ENCODE measurements at places on chromosomes 4 and X.
A peak's percentile ranks its signal among the peaks of the same experiment; 100 is the strongest.

DNA sequence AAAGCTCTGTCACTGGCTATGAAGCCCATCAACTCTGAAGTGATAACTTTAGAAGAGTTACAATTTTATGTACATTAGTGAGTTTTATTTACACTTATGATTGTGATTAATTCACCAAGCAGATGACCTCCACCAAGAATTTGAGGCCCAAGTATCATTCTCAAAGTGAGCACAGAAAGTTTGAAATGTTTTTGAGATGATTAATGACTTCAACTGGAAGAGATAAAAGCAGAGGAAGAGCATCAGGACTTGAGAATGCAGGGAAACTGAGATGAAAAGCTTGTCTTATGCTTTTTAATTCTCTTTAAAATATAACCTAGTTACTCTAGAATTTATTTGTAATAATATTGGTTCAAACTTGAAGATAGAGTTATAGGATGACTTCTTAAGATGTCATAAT lies 112.8 kb upstream of the H2AZ1 start:
- DNase-seq = no peak

DNA sequence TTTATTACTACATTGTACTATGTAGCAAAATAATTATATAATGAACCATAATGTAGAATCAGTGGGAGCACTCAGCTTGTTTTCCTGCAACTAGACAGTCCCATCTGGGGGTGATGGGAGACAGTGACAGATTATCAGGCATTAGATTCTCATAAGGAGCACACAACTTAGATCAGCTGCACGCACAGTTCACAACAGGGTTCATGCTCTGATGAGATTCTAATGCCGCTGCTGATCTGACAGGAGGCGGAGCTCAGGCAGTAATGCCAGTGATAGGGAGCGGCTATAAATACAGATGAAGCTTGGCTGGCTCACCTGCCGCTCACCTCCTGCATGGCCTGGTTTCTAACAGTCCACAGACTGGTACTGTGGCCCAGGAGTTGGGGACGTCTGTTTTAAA lies 199.2 kb downstream of the MAB21L2 start:
- DNase-seq = no peak

GRCh38 chrX:116239944-116240840 lies 69.6 kb downstream of the AGTR2 start:
- DNase-seq = no peak

- DNase-seq = no peak
Measured at GRCh38 chr4:152708796-152709195, 29.0 kb upstream of the TMEM154 start.

DNA sequence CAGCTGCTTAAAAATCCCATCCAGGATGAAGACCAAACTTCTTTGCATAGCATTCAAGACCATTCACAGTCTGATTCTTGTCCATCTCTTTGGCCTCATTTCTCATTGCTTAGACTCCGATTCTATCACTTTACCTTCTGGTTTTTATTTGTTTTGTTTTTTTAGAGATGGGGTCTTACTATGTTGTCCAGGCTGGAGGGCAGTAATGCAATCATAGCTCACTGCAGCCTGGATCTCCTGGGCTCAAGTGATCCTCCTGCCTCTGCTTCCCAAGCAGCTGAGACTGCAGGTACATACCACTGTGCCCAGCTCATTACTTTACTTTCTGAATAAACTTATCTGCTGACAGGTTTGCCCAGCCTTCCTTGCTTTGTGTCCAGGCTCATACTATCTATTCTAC lies 152.8 kb downstream of the TMEM164 start:
- no peak for DNase-seq

- no peak for DNase-seq
Measured at GRCh38 chr4:145665773-145666172, 14.2 kb upstream of the C4orf51 start.

GRCh38 chr4:97498875-97499274 lies 644.4 kb downstream of the STPG2 start:
- DNase-seq = no peak

GRCh38 chr4:7013175-7013574 lies 30.0 kb upstream of the TADA2B start:
- no peak for DNase-seq

DNA sequence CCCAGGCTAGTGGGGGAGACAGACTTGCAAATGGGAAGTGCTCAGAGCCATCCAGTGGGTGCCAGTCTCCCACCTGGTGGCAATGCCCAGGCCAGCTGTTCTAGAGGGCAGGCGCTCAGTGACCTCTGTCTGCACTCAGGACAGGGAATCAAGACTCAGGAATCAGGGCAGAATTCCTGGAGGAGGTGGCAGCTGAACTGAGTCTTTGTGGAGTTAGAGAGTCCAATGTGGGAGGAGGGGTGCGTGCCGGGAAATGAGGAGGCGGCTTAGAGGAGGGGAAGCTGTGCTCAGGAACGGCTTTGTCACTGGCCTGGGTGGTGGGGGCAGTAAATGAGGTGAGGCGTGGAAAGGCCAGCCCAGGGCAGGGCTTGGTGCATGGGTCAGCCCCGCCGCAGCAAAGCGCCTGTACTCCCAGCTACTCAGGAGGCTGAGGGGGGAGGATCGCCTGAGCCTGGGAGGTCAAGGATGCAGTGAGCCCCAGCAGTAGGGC lies 31.3 kb upstream of the SORCS2 start:
- no peak for DNase-seq

GRCh38 chr4:178696515-178696914 lies 1254.3 kb upstream of the AGA start:
- no peak for DNase-seq

- no peak for DNase-seq
Measured at GRCh38 chr4:159433337-159433736, 330.5 kb downstream of the RAPGEF2 start.

DNA sequence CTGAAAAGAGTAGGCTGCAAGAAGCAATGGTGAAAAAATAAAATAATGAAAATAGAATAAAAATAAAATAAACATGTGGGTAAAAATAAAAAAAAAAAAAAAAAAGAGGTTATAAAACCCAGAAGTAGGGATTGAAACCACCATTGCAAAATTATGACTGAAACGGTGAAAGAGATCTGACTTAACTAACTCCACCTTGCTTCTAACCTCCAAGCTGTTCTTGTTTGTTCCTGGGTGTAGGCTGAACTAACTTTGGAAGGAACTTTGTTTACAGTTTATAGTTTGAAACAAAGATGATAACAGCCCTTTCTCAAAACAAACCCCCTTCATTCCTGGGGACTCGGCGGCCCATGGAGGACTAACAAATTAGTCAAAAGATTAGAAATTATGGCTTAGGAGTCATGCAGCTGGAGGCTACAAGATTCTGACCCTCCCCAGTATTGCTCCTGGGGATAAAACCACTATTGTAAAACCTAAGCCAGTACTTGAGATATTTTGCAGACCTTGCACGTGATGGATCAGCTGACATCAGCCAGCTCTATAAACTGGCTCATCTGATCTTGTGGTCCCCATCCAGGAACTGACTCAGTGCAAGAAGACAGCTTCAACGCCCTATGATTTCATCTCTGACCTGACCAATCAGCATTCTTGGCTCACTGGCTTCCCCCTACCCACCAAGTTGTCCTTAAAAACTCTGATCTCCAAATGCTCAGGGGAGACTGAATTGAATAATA lies 30.4 kb downstream of the DDX60L start:
- peak; percentile 40 for DNase-seq

DNA sequence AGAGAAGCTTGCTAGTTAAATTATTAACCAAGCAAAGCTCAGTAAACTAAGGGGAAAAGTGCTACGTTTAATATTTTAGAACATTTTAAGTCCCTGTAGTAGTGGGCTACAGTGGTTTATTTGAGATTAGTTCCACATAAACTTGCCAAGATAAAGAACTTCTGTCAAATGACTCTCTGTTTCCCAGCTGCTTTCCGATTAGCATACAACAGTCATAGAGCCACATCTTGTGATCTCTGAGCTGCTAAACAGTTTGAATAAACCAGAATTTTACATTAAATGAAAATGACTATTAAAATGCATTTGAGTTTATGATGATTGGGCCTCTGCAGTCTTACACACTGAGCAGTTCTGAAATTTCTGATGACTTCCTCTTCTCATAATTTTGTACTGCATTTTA lies 568.5 kb downstream of the IQCM start:
- DNase-seq = no peak

- DNase-seq = no peak
Measured at GRCh38 chrX:45760187-45760742, 559.6 kb upstream of the DIPK2B start.

DNA sequence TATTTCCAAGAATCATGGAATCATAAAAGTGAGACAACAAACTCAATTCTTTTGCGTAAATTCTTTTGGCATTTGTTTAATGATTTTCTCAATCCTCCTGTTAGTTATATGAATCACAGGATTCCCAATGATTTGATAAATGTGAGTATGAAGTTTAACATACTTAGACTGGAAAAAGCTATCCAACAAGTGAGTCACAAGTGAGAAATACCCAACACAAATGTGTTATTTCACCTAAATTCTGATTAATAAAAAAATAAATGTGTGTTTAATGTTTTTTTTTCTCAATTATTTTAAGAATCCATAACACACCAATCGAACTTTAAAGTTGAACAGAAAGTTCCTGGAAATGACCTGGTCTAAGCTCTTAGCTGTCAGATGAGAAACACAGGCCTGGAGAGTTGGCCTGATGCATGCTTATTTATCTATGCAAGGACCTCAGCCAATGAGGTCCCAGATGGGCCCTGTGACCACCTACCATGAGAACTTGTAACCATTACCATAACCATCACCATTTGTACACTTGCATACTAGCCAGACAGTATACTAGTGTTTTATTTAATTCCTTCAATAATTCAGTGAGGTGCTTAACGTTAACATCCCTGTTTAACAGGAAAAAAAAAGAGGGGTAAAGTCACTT lies 386.7 kb downstream of the SPRY1 start:
- DNase-seq = no peak

- DNase-seq = no peak
Measured at GRCh38 chrX:3678328-3678727, 35.1 kb downstream of the PRKX start.

DNA sequence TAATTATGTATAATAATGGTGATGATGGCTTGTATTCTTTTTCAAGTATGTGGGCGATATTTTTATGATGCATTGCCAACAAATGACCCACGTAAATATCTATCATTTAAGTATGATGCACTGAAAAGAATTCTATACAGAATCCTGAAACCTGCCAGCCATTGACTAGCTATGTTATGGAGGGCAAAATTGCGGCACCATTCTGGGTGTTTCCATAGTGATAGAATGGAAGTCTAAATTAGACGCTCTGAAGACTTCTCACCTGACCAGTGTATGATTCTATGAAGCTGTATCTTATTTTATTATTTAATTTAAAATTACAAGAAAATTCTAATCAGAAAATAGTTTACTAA lies 677 bp upstream of the CENPC start:
- no peak for DNase-seq

DNA sequence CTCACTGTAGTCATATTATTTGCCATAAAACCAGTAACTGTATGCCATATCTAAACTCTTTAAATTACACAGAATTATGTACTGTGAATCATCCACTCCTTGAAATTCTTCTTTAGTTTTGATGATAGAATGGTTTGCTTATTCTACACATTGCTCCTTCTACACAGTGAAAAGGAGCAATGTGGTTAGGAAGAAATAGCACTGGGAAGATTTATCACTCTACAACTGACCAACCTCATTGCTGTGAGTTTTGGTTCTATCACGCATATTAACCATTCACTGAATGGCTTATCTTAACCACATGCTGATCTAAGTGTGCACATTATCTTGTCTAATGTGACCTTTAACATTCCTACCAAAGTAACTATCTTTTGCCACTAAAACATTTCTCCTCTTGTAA lies 415.7 kb upstream of the NDST4 start:
- DNase-seq = no peak

- DNase-seq = no peak
Measured at GRCh38 chrX:154785716-154786115, 19.6 kb downstream of the MPP1 start.

DNA sequence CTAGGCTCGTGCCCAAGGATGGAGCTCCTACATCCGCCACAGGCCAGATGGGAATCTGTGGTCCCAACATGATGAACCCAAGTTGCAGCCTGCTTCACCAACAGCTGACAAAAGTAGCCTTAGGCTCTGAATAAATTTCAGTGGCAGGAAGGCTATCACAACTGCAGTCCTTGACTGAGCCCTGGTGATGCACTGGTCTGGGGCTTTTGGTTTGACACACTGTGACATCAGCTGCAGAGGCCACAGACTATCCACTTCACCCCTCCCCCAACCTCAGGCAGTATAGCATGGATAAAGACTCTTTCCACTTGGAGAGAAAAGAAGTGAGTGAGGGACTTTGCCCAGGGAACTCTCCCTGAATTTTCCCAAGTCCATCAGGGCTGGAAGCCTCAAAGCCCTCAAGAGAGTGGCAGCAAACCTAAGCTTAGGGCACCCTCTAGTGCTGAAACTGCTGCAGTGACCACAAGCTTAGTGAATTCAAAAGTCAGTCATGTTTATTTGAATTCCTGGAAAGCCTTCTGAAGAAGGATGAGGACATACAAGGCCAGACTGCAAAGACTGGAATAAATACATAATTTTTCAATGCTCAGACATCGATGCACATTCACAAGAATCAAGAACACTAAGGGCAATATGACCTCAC lies 135.0 kb upstream of the TENT5D start:
- no peak for DNase-seq

DNA sequence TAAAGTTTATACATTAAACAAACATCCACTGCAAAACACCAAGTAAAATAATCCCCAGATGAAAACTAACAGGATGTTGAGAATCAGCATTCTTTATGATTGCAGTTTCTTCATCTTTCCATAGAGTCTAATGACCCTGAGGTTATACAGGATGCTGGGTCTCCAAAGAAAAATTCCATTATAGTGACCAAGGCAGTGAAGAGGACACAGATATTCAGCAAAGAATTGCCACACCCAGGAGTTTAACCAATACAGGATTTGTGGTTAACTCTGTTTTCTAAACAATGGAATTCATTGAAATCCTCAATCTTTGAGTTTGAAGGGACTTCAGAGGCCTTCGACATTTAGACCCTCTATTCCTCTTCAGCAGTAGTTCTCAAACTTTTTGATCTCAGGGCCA lies 76.2 kb upstream of the ESX1 start:
- DNase-seq = no peak

- DNase-seq = no peak
Measured at GRCh38 chr4:110032603-110033002, 119.9 kb downstream of the EGF start.

DNA sequence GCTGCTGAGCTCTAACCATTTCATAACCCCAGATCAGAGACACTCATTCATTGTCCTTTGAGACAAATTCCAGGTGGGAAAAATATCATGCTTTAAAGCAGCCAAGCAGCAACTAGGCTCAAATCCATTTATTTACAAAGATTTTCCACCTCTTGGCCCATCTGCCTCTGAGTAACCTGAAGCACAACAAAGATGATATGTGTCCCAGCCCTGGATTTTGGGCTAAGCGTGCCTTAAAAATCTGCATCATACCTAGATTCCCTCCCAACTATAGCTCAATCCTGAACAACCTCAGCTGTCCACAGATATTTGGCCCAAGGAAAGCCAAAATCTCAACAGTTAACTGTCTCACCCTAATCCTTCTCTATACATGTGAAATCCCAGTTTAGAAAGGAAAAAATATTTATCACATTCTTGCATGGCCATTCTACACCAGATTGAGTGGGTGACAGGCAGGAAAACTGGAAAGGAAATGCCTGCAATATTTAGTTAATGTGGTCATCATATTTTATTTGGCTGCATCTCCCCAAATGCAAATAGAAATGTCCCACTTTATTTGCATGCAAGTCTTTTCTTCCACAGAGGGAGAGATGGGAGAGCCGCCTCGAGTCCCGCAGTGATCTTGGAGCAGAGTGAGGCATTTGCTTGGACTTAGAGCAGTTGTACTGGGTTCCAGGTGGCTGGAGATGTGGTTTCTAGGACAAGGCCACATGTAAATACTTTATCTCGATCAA lies 146.4 kb upstream of the EOLA2 start:
- no peak for DNase-seq

Data from stimulated activated naive CD8-positive, alpha-beta T cell treated with anti-CD3 and anti-CD28 coated beads, Interleukin-15, amount 100 ng/mL, for 72 hours (primary cell).